Hypothalamus (tissue), 51 donors: ENCODE measurements at places on chromosomes 13 and 19.

- DNase-seq = no peak
These were observed 284.2 kb upstream of the DACH1 start for GRCh38 chr13:72151241-72151640.

- no peak for DNase-seq
These were observed 68.2 kb downstream of the LMO7 start for GRCh38 chr13:75704194-75704926.

GRCh38 chr13:100106005-100106404, 17.1 kb downstream of the PCCA start:
- no peak for DNase-seq

DNA sequence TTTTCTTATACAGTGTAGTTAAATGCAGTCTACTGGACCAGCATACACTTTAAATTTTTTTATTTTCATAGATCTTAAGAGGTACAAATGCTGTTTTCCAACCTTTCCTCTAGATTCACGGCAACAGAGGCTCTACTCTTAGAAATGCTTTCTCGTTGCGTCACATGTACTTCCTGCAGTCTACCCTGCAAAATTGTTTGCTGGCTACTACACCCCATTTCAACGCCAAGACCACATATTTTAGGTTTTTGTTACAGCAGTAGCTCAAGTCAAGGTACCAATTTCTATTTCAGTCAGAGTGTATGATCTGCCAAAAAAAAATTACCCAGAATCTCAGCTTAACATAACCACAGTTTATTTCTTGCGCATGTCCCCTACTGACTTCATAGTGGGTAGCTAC, 94.1 kb downstream of the TNFSF13B start:
- DNase-seq = no peak

DNA sequence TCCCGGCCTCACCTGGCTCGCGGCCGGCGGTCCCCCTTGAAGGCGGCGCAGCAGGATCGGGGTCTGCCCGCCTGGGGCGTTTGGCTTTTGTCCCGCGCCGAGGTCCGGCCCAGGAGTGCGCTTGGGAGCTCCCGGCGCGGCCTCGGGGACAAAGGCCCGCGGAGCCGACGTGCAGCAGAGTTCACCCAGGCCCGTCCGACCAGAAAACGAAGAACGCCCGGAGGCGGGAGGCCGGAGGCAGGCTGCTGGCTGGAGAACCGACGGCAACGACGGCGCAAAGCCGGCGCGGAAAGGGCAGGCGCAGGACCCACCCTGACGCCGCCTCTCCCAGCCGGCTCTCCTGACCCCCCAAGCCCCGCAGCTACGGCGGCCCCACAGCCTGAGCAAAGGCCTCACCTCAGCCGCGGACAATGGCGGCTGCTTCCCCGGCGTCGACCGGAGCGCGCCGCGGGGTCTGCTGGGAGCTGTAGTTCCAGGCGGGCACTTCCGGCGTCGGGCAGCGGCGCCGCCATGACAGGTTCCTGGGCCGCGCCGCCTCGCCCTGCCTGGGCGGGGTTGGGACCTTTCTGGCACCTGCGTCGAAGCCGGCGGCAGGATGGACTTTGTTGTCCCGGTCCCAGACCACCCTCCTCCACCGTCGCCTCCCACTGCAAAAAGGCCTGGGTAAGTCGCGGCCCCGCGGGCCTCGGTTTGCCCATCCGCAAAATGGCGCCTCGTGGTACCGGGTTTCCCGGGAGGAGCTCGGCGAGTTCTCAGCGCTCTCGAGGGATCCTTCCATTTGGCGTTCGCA, at the start of gene ZNF606:
Gene ZNF606 (minus strand): TSS at position 437 of the 790 bp plus-strand sequence. CDS start 1,501 bp downstream, outside the sequence.
- peak; percentile 84 for DNase-seq

DNA sequence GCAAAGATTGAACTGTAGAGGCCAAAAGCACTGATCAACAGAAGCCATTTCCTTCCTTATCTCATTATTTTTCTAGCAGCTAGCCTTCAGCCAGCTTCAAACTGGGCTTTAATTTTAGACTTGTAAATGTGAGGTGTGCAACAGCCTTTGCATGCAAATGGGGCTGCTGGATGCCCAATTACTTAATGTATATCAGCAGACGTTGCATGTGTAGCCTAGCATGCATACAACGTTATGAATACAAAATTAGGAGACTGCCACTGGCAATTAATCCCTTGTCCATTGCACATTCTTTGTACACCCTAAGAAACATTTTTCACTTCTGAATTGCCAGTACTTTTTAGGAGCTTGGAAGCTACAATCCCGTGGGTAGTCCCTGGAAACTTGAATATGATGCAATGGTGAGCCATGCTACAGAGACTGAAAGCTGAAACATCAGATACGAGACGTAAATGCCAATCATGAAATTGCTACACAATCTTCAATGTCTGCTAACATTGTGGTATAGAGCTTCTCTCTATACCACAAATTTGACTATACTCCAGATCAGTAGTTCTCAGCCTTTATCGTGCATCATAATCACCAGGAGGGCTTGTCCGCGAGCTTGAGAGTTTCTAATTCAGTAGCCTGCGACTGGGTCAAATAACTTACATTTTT, 20.2 kb downstream of the EPSTI1 start:
- no peak for DNase-seq

GRCh38 chr19:47315125-47315821, 5.6 kb downstream of the C5AR1 start:
- DNase-seq = no peak

GRCh38 chr13:104648291-104648690, 1582.1 kb upstream of the SLC10A2 start:
- DNase-seq = no peak

GRCh38 chr19:55495646-55496349, 7.6 kb downstream of the SSC5D start:
- DNase-seq = no peak

DNA sequence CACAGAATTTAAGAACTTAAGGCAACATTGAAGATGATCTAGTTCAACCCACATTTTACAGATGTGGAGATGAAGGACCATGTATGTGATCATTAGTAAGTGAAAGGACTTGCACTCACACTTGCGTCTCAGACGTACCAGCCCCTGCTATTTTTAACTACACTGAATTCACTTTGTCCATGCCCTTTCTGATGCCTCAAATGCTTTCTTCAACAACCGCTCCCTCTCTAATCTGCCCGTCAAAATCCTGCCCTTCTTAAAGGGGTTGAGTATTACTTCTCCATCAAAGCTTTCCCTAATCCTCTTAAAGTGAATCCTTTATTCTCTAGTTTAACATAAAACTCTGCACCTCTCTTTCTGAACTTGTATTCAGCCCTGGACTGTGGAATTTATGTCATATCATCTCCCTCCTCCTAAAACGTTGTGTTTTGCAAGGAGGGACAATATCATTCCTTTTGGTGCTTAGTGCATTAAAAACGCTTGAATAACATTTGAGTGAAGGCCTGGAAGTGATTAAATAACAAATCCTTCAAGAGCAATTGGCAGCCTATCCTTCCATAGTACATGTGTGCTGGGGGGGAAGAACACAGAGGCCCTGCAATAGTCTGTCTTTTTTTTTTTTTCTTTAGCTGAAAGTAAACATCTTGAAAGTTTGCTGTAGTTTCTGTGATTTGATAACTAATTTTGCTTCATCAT, 493.3 kb downstream of the LMO7 start:
- no peak for DNase-seq

GRCh38 chr13:101408154-101408553, 8.2 kb downstream of the NALCN start:
- no peak for DNase-seq

- DNase-seq = no peak
These were observed 41.2 kb downstream of the MIPEP start for GRCh38 chr13:23848019-23848418.

DNA sequence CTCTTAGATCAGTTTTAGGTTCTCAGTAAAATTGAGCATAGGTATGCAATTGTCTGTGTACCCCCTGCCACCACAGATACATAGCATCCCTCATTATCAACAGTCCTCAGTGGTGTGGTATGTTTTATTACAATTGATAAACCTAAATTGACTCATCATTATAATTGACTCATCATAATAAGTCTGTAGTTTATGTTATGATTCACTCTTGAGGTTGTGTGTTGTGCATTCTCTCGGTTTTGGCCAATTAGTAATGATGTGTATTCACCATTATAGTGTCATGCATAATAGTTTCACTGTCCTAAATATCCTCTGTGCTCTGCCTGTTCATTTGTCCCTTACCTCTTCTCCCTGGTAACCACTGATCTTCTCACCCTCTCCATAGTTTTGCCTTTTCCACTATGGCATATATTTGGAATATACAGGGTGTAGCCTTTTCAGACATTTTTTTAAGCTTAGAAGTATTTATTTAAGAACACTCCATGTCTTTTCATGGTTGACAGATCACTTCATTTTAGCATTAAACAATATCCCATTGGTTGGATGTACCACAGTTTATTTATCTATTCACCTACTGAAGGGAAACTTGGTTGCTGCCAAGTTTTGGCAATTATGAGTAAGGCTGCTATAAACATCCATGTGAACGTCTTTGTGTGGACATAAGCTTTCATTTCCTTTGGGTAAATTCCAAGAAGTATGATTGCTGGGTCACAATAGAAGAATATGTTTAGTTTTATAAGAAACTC, 1620.6 kb upstream of the MIR17HG start:
- no peak for DNase-seq

DNA sequence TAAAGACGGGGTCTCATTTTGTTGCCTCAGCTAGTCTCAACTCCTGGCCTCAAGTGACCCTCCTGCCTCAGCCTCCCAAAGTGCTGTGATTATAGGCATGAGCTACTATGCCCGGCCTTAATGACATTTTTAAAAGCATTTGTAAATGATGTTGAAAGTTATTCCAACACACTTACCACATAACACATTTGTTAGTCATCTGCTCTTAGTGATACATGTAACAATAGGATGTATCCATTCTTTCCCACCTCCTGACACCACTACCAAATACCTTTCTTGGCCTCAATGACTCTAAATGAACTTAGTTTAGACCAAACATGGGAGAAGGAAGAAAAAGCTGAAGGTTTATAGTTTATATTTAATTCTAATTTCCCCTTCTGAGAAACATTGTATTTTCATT, 59.8 kb upstream of the MEDAG start:
- DNase-seq = no peak

DNA sequence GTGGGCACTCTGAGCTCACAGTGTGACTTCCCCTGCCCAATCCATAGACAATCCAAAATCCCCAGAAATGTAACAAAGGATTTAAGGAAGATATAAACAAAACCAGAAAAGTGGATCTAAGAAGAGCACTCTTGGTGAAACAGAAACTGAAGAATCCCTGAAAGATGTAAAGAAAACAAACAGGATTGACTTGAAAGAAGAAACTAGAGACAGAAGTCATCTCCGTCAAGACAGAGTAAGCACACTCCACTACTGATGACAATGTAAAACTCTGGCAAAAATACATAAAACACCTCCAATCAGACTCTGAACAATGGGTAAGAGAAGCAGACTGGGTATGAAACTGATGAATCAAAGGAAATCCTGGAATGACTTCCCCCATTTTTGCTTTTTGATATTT, 13.5 kb downstream of the TUBGCP3 start:
- DNase-seq = no peak

DNA sequence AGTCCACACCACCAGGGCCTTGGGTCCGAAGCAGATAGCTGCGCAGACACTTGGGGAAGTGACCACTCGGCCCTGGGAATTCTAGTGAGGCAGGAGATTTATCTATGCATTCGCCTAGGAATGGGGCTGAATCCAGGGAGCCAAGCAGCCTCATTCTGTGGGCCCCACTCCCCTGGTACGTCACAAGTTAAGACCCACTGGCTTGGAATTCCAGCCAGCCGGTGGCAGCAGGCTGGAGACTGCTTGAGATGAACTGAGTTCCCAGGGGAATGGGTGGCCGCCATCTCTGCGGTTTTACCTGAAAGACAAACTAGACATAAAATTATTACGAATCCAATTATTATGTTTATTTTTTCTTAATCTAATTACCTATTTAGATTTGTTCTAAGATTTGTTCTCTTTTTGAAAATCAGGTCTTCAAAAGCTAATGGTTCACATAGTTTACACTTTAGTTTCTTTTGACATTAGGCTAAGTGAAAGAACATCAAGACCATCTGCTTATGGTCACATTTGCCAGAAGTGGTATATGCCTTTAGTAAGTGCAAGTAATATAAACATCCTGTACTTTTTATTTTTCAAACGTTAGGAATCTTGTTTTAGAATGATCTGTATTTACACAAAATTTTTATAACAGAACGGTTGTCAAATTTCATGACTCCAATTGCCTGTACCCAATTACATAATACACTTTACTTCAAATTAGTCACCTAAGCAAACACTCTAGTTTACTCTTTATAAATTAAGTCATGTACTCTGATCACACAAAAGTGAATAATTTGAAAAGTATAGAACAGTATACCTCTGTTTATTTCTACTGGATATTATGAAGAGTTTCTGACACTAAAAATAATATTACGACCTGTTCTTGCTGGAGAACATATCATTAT, 74.4 kb downstream of the SLITRK6 start:
- DNase-seq = no peak

DNA sequence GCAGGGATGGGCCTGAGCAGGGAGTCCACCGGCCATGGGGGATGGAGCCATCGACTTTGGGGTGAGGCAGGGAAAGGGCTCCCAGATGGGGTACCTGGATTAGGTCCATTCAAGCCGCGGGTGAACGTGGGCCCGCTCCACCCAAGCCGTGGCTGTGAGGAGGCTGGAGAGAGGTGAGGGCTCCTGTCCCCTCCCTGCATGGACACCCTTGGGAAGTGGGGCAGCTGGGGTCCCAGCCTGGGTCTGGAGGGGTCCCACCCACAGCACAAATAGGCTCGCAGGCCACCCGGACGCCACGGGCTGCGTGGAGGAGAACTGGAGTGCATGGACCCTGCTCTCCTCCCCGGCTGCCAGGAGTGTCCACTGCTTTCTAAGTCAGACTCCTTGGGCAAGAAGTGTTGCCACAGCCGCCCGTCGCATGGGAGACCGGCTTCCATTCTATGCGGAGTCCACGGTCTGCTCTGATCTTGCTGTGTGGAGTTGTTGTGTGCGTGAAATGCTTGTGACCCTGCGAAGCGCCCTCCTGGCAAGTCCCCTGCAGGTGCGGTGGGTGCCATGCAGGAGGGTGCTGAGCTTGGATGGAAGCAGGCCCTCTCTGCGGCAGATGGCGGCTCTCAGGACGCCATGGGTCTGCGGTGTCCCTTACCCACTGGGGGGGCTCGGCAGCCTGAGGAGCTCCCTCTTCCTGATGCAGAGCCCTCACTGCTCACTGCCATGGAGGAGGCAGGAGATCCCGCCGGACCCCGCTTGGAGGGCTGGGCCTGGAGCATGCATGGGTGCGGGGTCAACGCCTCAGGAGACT, 2.0 kb downstream of the DAZAP1 start:
- no peak for DNase-seq

GRCh38 chr19:28184997-28185396, 1028.0 kb downstream of the UQCRFS1 start:
- no peak for DNase-seq

GRCh38 chr19:55777528-55777927, 8.6 kb downstream of the RFPL4AL1 start:
- no peak for DNase-seq

DNA sequence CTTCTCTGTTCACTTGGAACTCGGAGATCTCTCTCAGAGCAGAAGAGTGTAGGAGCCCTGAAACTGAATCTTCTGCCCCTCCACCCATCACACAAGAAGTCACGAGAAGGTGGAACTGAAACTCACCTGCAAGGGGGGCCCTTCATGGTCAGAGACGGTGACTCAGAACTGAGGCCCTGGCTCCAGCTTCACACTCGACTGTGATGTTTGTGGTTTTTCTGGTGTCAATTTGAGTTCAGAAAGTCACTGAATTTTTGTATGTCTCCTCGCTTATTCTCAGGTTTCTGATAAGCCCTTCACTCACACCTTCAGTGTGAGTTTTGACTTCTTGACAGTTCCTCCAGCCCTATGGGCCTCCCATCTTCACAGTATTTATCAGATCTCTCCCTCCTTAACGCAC, 23.1 kb downstream of the SIGLEC5 start:
- no peak for DNase-seq
